ENCODE measurements at places on chromosomes 2 and 18.

DNA sequence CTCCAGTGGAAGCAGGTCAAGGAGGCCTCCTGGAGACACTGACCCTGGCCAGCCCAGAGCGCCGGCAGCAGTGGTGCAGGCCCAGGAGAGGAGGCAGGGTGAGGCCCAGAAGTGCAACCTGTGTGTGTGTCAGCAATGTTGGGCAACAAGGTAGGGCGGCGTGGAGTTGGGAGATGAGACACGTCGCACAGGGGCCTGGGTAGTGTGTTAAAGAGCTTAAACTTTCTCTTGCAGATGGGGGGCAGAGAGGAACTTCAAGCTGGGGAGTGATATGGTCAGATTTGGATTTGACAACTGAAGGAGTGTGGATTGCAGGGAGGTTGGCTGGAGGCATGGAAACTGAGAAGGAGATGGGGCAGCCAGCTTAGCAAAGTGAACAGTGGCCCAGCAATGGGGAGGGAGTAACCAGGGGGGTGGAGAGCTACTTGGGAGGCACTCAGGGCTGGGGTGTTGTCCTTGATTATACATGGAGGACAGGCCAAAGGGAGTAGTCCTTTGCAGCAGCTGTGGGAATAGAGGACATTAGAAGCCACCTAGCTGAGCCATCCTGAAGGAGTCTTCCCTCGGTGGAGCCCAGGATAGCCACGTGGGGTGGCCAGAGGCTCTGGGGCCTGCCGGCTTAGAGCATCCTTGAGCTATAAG lies 278.6 kb upstream of the HS6ST1 start:
- no peak for DNase-seq

DNA sequence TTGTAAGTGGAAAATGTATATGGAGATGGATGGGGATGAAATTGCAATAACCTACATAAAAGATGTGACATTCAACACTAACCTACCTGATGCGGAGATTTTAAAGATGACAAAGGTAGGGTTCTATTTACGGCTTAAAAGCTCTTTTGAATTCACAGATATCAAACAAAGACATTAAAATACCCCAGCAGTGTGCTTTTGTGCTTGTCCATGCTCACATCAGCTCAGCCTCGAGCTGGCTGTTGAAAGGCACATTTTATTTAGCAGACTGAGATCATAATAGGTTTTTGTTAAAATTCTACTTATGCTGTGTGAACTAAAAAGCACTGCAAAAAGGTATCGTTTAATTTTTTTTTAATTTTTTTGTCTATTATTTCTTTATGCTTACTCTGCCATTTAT lies 96.0 kb upstream of the CDCA7 start:
- no peak for DNase-seq

DNA sequence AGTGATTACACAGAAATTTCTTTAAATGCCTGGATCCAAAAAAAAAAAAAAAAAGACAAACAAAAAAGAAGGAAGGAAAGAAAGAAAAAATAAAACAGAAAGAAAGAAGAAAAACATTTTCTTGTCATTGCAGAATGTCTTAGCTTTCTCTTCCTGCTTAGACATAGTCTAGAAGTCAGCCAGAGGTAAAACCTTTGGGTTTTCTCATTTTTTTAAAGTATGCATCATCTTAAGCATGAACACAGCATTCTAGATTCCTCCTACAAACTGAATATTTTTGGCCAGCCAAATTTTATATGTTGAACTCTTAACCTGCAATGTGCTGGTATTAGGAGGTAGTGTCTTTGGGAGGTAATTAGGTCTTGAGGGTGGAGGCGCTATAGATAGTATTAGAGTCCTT lies 243.9 kb downstream of the TRIB2 start:
- no peak for DNase-seq

- DNase-seq, result no peak
Observed at GRCh38 chr18:26864658-26865057, 849 bp downstream of the AQP4 start.

DNA sequence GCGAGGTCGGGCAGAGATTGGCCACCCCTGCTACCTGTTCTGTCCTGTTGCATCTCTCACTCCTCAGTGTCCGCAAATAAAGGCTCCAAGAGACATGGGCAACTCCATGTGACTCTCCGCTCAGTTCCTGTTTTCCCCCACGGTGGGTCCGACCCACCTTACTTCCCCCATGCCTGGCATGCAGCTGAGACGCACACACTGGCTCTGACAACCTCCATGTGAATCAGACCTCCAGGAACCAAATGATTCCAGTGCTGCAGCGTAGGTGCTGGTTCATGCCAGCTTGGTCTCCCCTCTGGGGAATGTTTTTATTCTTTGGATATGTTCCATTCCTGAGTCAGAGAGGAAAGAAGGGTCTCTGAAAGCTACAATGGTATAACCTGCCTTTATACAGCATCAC lies 221.5 kb downstream of the SH3RF3 start:
- no peak for DNase-seq

DNA sequence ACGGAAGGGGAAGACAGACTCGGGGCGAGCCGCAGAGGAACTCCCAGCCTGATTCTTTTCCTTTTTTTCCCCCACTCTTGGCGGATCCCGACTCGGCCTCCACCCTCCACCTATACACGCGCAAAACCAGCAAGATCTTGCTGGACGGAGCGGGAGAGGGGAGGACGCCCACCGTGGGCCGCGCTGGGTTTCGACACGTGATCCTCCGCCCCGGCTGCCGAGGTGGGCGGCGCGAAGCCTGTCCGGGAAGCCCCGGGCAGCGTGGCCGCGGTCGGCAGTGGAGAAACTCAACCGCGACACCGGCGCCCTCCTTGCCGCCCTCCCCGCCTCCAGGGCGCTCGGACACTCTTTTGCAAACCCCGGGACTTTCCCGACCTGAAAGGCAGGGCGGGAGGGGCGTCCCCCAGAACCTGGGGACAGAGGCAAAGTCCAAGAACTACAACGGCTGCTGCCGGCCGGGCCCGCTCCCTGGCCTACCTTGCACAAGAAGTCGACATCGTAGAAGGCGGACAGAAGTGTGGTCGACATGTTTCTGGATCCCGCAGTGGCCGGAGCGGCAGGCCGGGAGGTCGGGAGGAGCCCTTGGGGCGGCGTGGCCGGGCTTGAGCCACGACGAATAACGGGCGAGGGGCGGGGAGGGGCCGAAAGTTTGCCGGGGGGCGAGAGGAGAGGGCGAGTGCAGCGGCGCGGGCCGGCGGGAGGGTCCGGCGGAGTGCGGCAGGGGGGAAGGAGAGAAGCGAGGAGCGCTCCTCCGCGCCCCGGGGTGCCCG lies 433 bp downstream of the ZFP36L2 start:
- DNase-seq, result peak; percentile 32

DNA sequence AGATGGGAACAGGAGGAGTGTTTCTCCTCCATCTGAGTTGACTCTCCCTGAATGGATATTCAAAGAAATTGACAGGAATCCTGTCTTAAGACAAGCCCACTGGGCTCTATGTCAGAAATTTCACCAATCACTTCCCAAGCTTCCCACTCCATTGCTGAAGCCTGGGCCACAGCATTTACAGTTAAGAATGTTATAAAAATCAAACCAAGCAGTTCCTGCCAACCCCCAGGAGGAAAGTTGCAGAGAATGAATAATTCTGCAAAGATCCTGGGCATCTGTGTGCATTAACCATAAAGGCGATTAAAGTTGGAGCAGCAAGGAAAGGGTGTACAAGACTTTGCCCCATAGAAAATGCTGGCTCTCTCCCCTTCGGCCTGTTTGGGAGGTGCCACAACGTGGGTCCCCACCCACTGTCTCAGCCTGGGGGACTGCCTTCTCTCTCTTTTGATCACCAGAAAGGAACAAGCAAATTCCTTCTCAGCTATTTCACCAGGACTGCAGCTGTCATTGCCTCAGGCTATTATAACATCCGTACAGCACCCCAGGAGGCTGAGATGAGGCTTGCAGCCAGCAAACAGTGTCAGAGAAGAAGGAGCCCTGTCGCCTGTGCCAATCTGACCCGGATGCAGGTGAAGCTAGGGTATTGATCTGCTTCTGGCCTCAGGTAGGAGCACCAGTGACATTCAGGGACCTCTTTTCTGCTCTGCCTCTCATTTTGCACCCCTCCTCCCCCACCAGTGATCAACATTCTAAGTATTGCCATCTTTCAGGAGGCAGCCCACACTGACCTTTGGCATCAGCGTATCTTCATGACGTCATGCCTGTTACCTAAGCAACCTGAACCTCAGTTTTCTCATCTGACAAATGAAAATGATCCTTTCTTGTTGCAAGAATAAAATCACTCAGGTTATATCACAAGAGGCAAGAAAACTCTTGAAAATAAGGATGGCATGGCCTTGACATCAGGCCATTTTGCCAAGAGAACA lies 219.0 kb downstream of the SH3BP4 start:
- DNase-seq, result peak; percentile 44

GRCh38 chr2:170715932-170716777 lies 1.0 kb downstream of the SP5 start:
- no peak for DNase-seq

DNA sequence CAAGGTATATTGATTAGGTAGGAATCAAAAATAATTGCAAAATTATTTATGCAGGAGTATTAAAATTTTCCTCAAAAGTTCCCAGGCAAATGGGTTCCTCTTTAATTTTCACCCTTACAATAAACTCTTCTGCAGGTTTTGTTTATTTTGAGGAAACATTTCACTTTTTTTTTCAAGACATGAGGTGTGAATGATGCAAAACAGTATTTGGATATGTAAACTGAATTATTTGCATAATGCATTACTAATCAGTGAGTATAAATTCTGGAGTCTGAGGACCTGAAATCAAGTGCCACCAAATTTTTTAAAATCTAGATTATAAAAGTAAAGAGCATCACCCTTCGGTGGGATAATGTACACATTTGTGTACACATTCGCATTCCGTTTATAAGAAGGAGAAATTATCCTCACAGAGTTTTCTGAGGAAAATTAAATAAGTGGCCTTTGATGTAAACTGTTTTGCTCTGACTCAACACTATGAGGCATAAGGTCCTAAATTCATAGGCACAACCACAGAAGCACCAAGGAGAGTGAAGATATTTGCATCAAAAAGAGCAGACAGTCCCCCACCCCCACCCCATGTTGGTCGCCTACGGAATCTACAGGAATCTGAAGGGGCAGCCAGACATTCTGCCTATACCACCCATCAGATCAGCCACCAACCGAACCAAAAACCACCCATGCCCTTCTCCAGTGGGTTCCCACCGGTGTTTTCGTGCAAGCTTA lies 33.1 kb downstream of the BCL11A start:
- no peak for DNase-seq

- DNase-seq, result no peak
Observed at GRCh38 chr2:190528521-190529001, 6.0 kb downstream of the NEMP2 start.

DNA sequence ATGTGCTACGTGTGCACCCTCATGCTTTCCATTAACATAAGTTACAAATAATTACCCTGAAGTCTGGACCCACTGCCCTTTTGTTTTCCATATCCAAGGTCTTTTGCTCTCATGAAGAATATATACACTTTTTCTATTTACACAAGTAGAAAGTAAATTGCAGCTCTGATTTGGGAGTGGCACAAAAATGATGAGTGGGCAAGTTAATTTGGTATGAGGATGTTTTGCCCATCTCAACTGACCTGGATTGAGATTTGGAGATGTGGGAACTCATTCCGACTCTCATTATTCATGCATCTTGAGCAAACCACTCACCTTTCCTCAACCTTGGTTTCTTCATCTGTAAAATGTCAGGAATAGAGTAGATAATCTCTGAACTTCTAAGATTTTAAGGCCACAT lies 53.6 kb upstream of the TMEM17 start:
- DNase-seq, result no peak

GRCh38 chr2:226524381-226524843 lies 275.2 kb downstream of the IRS1 start:
- no peak for DNase-seq

GRCh38 chr2:217681791-217682190 lies 321.0 kb downstream of the TNS1 start:
- no peak for DNase-seq

GRCh38 chr2:37348155-37348554 lies 3.7 kb downstream of the QPCT start:
- no peak for DNase-seq

GRCh38 chr2:55391615-55392242 lies 27.9 kb downstream of the CCDC88A start:
- no peak for DNase-seq

DNA sequence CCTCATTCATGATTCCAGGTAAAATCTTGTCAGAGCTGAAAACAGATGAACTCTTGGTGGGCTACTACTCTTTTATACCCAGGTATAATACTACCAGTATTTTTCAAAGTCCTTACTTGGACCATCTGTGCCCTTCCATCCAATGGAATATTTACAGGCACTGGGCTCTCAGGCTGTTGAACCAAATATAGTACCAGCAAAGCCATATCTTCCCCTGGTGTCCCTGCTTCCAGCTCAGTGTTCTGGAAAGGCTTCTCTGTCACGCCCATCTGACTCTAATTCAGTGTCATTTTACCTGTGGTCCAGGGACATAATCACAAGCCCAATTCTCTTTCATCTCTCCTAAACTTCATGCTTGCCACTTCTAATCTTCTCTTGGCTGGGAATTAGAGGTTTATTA lies 119.2 kb upstream of the STK17B start:
- DNase-seq, result no peak

GRCh38 chr18:45719106-45719505 lies 4.9 kb upstream of the SLC14A1 start:
- DNase-seq, result no peak

GRCh38 chr18:24771300-24771699 lies 310.9 kb downstream of the HRH4 start:
- no peak for DNase-seq

GRCh38 chr2:924701-925100 lies 25.9 kb upstream of the SNTG2 start:
- no peak for DNase-seq

- no peak for DNase-seq
Observed at GRCh38 chr2:154814856-154815255, 116.4 kb downstream of the KCNJ3 start.

DNA sequence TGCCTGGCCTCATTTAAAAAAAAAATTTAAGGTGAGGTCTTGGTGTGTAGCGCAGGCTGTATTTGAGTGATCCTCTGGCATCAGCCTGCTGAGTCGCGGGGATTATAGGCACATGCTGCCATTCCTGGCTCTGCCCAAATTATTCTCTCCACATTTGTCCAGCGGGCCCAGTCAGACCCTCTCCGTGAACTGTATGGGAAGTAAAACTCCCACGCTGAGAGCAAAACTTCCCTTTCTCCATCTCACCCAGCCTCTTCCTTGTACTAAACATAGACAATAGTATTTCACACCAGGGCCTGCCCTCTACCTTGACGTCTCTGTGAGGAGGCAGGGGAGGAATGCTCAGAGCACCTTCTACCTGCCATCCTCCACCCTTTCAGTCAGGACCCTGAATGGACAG lies 37.0 kb downstream of the EIF4E2 start:
- no peak for DNase-seq

- DNase-seq, result no peak
Observed at GRCh38 chr18:27843783-27844777, 332.9 kb downstream of the CDH2 start.

- DNase-seq, result peak; percentile 29
Observed at GRCh38 chr2:235990344-235990743, 177.8 kb downstream of the GBX2 start.
